H9 (cell line): ENCODE measurements at places on chromosomes 11 and 22. TPM values are rescaled to one million over a fixed set of nuclear protein-coding genes. Genes with fewer than 3 reads are reported as not detected.

LDHAL6A gene
- not detected in 2 replicates for total RNA-seq

UCP3 gene
- 0.77 and 0.85 TPM in 2 replicates for total RNA-seq

PRR5L gene
- total RNA-seq = 4.1 and 5.6 TPM in 2 replicates

FAM180B gene
- total RNA-seq = 0.31 and 0.37 TPM in 2 replicates

DEPDC7 gene
- total RNA-seq = 4.4 TPM in 2 replicates

SAA4 gene
- total RNA-seq = not detected in 2 replicates

OR2AG1 gene
- not detected in 2 replicates for total RNA-seq

TSGA10IP gene
- total RNA-seq = 2.2 and 3.1 TPM in 2 replicates

- no peak overlapping the region for H3K27ac ChIP-seq
- no peaks in the 10 kb centered on the region for H3K27me3 ChIP-seq
- no peak overlapping the region for H3K4me3 ChIP-seq
- DNase-seq = no peak
- no peaks in the 10 kb centered on the region for H3K36me3 ChIP-seq
- no peaks in the 10 kb centered on the region; the same call in 1 of the 2 replicates for H3K4me1 ChIP-seq
Observed at GRCh38 chr11:70265341-70265740, 5.1 kb upstream of the PPFIA1 start.

- no peak overlapping the region for H3K27ac ChIP-seq
- peaks cover 5% of the 10 kb centered on the region; the same call in 1 of the 2 replicates for H3K36me3 ChIP-seq
- H3K27me3 ChIP-seq = no peaks in the 10 kb centered on the region; the same call in 1 of the 2 replicates
- no peak overlapping the region for H3K4me3 ChIP-seq
- DNase-seq = no peak
Observed at GRCh38 chr22:46569848-46570695, 32.7 kb upstream of the CELSR1 start.

- no peak overlapping the region for H3K27ac ChIP-seq
- no peaks in the 10 kb centered on the region for H3K36me3 ChIP-seq
- peak; percentile 25 for DNase-seq
- peaks cover 4% of the 10 kb centered on the region; the same call in 1 of the 2 replicates for H3K4me1 ChIP-seq
Observed at GRCh38 chr11:124898263-124898680, 607 bp upstream of the ROBO4 start.

DNA sequence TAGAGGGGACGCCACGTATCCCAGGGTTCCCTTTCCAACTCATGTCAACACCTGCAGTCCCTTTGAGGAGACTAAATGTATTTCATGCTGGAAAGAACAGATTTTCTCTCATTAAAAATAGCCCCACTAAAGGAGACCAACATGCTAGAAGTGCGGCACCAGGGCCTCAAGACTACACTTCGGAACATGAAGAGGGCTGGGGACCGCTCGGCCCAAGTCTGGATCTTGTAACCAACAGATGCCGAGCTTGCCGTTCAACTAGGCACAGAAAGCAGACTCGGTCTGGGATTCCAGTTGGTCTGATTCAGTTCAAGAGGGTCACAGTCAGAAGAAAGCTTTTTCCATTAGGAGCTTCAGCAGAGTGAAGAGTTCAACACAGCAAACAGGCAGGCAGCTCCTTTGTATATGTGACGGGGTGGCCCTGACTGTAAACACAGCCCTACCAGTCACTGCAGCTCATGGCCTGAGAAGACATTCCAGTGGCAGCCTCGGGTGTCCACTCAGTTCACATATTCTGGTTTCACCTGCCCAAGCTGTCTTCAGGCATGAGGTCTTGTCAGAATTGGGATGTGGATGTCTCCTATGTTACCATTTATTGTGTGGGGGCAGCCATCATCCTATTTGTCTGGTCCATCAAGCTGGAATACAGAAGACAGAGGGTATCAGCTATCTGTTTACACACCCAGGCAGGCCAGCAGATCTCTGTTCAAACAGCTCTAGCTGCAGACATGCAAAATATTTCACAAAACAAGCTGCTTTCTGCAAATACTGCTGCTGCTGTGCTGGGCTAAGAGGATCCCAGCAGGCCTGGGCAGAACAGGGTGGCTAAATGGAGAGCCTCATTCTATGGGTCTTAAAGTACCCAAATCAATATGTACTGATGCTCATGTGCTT, 8.8 kb downstream of the RIC8A start:
- no peak overlapping the region for H3K27ac ChIP-seq
- H3K4me1 ChIP-seq = no peaks in the 10 kb centered on the region

DNA sequence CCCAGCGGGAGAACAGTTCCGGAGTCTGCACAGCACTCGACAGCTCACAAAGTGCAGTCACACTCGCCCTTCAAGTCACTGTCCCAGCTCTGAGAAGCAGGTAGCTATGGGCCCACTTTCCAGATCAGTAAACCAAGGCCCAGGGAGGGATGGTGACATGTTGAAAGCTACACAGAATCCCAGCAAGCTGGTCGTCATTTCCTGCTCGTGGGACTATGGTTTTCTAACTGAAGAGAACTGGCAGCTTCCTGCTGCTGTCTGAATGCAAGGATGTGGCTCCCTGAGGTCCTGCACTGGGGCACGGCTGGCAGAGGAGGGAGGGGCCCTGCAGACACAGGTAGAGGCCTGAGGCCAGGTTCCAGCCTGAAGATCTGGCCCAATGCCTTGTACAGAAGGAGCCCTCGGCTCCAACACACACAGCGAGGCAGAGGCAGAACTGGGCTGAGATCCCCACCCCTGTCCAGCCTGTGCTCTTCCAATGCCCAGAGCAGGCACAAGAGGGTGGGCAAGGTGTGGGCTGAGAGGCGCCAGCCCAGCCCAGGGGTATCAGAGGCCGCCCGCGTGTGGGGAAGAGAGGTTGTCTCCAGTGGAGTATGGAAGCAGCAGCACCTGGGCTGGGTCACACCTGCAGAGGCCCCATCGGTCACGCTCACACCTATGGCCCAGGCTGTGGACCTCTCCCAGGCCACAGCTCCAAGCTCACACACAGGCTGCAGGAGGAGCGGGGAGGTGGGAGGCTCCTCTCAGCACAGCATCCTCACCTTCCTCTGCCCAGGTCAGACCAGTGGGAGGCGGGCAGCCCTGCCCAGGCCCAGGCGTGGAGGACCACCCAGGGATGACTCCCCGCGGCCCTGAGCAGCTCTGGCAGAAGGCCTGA, 119.2 kb downstream of the PHF21B start:
- no peak overlapping the region for H3K27ac ChIP-seq
- H3K27me3 ChIP-seq = no peaks in the 10 kb centered on the region
- no peaks in the 10 kb centered on the region for H3K4me1 ChIP-seq
- peaks cover 10% of the 10 kb centered on the region for H3K36me3 ChIP-seq
- H3K4me3 ChIP-seq = no peak overlapping the region; the same call in 2 of the 3 replicates

DNA sequence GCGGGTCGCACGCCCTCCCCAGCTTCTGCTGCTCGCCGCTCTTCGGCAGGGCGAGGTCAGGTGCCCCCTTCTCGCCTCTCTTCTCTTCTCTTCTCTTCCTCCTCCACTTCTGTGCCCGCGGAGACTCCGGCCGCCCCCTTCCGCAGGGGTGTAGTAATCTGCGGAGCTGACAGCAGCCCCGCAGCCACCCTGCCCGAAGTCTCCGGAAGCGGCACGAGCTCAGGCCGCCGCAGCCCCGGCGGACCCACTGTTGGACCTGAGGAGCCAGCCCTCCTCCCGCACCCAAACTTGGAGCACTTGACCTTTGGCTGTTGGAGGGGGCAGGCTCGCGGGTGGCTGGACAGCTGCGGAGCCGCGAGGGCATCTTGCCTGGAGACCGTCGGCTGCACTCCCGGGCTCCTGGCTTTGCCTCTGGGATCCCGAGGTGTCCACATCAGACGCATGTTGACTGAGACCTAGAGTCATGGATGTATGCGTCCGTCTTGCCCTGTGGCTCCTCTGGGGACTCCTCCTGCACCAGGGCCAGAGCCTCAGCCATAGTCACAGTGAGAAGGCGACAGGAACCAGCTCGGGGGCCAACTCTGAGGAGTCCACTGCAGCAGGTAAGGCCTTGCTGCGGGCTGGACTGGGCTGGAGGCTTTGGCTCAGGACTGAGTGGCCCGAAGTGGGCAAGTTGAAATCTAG, 486 bp downstream of the STIM1 start:
- peak overlapping the region; percentile 87 for H3K4me3 ChIP-seq
- no peaks in the 10 kb centered on the region; the same call in 1 of the 2 replicates for H3K27me3 ChIP-seq
- H3K36me3 ChIP-seq = no peaks in the 10 kb centered on the region; the same call in 2 of the 3 replicates
- no peak overlapping the region for H3K27ac ChIP-seq
- peaks cover 4% of the 10 kb centered on the region; the same call in 1 of the 2 replicates for H3K4me1 ChIP-seq

DNA sequence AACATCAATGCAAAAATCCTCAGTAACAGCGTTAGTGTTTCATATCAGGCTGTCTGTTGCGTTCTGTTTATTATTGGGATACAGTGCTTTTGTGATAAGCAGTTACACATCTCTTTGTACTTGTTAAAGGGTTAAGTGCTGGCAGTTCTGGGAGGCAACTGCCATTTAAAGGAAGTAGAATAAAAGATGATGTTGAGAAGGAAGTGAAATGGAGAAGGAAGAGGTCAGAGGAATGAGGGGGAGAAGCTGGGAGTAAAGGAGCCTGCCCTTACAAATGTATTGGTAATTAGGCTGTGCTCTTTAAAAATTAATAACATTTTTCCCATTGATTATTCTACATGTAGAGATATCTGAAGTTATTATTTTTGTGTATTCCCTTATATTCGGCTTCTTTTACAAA, 674.7 kb downstream of the NTM start:
- H3K4me3 ChIP-seq = no peak overlapping the region
- no peak overlapping the region for H3K27ac ChIP-seq
- DNase-seq = no peak
- H3K4me1 ChIP-seq = no peaks in the 10 kb centered on the region; the same call in 1 of the 2 replicates

- H3K27ac ChIP-seq = no peak overlapping the region
- no peak overlapping the region for H3K4me3 ChIP-seq
- H3K36me3 ChIP-seq = peaks cover 33% of the 10 kb centered on the region
- no peaks in the 10 kb centered on the region for H3K27me3 ChIP-seq
Observed at GRCh38 chr11:3109434-3109833, 52.2 kb upstream of the CARS1 start.

- no peaks in the 10 kb centered on the region for H3K4me1 ChIP-seq
- no peak overlapping the region for H3K27ac ChIP-seq
- DNase-seq = no peak
- H3K27me3 ChIP-seq = no peaks in the 10 kb centered on the region
- no peak overlapping the region for H3K4me3 ChIP-seq
Observed at GRCh38 chr11:96707273-96707672, 317.5 kb downstream of the JRKL start.

- H3K27me3 ChIP-seq = no peaks in the 10 kb centered on the region; the same call in 1 of the 2 replicates
- H3K4me1 ChIP-seq = peaks cover 2% of the 10 kb centered on the region; the same call in 1 of the 2 replicates
- DNase-seq = no peak
- no peaks in the 10 kb centered on the region for H3K36me3 ChIP-seq
- H3K4me3 ChIP-seq = no peak overlapping the region
- no peak overlapping the region for H3K27ac ChIP-seq
Observed at GRCh38 chr11:130813638-130814037, 102.6 kb downstream of the SNX19 start.

DNA sequence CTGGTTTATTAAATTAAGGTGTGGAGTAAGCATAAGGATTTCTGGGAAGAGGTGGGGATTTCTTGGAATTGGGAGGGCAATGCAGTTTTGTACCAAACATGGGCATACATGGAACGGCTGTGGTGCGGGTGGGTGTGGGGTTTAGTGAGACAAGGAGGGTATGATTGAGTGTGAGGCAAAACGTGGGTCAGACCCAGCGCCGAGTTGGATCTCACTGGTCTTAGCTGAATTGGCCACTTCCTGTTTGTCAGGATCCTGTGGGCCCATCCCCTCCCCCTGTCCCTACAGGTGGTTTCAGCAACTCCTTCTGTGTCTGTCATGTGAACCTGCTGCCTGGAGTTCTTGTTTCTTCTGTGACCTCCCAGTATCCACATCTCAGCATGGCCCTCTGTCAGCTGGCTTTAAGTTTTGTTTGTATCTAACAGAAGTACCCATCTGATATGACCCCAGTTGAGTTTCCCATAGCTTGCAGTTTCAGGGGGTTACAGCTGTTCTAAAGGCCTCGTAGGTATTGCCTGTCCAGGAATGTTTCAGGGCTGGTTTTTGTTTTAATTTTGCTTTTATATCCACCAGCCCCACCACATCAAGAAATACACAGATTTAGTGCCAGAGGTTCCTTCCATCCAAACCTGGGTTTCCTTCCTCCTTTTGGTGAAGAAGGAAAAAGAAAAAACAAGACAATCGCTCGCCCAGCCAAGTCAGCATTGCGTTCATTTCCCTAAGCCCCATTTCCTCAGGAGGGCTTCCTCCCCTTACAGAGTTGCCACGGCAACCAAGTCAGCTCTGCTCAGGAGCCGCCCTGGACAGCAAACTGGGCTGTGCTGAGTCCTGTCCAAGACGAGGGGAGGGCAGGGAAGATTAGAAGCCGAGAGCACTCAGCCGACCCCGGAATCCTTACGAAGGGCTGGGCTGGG, 6.0 kb downstream of the APOL1 start:
- peak; percentile 76 for DNase-seq
- no peaks in the 10 kb centered on the region; the same call in 1 of the 2 replicates for H3K4me1 ChIP-seq
- H3K4me3 ChIP-seq = peak overlapping the region; percentile 36
- H3K36me3 ChIP-seq = no peaks in the 10 kb centered on the region
- H3K27me3 ChIP-seq = no peaks in the 10 kb centered on the region
- H3K27ac ChIP-seq = no peak overlapping the region

DNA sequence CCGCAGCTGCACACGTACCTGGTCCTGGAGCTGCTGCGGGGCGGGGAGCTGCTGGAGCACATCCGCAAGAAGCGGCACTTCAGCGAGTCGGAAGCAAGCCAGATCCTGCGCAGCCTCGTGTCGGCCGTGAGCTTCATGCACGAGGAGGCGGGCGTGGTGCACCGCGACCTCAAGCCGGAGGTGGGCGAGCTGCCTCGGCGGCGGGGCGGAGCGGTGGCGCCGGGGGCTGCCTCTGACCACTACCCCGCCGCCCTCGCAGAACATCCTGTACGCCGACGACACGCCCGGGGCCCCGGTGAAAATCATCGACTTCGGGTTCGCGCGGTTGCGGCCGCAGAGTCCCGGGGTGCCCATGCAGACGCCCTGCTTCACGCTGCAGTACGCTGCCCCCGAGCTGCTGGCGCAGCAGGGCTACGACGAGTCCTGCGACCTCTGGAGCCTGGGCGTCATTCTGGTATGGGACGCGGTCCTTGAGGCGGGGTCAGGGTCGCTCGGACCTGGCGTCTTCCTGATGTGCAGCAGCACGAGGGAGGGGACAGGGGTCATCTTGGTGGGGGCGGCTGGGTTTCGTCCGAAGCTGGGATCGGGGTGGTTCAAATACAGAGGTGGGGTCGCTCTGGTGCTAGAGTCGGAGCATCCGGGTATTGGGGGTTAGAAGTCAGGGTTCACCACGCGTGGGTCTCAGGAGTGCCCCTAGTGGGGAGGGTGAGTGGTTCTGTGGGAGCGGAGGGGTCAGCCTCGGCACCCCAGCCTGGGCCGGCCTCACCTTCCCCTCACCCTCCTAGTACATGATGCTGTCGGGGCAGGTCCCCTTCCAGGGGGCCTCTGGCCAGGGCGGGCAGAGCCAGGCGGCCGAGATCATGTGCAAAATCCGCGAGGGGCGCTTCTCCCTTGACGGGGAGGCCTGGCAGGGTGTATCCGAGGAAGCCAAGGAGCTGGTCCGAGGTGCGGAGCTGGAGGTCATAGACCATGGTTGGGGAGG, 10.8 kb downstream of the RPS6KA4 start:
- no peaks in the 10 kb centered on the region for H3K27me3 ChIP-seq
- no peak overlapping the region for H3K4me3 ChIP-seq
- no peaks in the 10 kb centered on the region; the same call in 1 of the 2 replicates for H3K4me1 ChIP-seq
- H3K27ac ChIP-seq = no peak overlapping the region
- no peak for DNase-seq

GRCh38 chr11:67024410-67024809, 1.5 kb downstream of the SYT12 start:
- H3K36me3 ChIP-seq = no peaks in the 10 kb centered on the region
- no peaks in the 10 kb centered on the region; the same call in 1 of the 2 replicates for H3K4me1 ChIP-seq
- no peak for DNase-seq
- no peak overlapping the region for H3K27ac ChIP-seq
- no peak overlapping the region for H3K4me3 ChIP-seq
